ENCODE measurements at places on chromosomes 4 and X. TPM values are rescaled to one million over a fixed set of nuclear protein-coding genes. Genes with fewer than 3 reads are reported as not detected.
A peak's percentile ranks its signal among the peaks of the same experiment; 100 is the strongest.

DNA sequence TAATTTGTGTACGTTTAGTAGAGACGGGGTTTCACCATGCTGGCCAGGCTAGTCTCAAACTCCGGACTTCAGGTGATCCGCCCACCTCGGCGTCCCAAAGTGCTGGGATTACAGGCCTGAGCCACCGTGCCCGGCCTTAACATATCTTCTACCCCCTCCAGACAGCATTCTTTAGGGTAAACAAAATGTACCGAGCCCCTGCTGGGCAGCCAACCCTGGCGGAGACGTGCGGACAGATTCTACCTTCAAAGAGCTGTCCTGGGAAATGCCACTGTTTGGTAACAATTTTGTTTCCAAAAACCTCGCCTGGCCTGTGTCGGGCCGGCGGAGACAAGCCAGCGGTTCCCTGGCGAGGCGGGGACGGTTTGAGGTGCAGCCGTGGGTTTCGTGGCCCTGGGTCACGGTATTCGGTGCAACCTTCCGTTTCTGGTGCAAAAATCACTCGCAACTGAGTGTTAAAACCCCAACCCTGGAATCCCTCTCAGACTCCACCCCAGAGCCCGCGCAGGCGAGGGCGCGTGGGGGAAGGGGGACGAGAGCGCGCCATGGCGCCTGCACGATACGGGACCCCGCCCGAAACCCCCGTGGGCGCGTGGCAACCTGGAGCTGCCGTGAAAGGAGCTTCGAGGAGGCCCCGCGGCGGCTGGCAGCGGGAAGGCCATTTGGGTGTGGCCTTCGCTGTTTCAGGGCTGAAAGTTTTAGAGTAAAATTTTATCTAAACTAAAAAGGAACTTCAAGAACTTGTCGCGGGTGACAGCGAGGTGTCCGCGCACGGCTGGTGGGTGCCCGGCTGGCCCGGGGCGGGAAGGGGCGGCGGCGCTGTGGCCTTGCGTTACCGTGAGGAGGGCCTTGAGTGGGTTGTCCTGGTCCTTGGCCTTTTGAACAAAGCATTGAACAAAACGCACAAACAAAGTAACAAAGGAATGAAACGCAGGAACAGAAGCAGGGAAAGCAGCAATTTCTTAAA, 17.0 kb downstream of the MRFAP1 start:
- DNase-seq = no peak

GRCh38 chr4:52788806-52789205, 37.6 kb upstream of the ERVMER34-1 start:
- no peak for DNase-seq

DNA sequence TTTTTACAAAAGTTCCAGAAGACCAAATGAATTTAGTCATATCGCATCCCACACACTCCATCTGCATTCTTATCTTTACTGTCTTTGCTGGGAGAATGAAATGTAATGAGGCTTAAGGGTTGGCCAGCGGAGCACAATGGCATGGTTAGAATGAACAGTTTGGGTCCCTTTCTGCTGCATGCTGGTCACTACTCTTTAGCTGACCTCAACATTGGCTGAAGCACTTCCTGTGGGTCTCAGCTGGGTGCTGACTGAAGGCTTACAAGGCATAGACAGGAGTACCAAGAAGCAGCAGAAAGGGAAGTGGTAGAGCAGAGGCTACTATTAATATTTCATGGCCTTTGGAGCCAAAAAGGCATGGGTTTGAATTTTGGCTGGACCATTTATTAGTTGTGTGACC, 159.4 kb upstream of the GPC4 start:
- no peak for DNase-seq

DNA sequence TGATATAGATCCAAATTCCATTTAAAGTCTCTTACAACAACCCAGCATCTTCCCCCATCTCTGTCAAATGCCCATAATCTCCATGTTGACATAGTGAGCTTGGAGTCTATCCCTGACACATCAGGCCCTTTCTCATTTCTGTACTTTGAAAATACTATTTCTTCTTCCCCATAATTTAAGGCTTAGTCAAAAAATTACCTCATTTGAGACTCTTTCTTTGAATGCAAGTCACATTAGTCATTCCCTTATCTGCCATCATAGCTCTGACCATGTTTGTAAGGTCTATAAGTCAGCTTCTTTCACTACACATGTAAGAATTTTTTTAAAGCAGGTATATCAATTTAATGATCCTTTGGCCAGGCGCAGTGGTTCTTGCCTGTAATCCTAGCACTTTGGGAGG, 99.9 kb downstream of the DDX60 start:
- DNase-seq = no peak

- no peak for DNase-seq
Observed at GRCh38 chr4:1799387-1800375, 6.6 kb downstream of the FGFR3 start.

Gene CLCN4
- total RNA-seq = 0.35 TPM

GRCh38 chrX:155048977-155049619, 21.8 kb downstream of the CMC4 start:
- peak; percentile 40 for DNase-seq

Gene TBC1D25
- 15.1 TPM for total RNA-seq

- no peak for DNase-seq
Observed at GRCh38 chr4:4200624-4201023, 26.1 kb downstream of the OTOP1 start.

Gene F11
- not detected for total RNA-seq

DNA sequence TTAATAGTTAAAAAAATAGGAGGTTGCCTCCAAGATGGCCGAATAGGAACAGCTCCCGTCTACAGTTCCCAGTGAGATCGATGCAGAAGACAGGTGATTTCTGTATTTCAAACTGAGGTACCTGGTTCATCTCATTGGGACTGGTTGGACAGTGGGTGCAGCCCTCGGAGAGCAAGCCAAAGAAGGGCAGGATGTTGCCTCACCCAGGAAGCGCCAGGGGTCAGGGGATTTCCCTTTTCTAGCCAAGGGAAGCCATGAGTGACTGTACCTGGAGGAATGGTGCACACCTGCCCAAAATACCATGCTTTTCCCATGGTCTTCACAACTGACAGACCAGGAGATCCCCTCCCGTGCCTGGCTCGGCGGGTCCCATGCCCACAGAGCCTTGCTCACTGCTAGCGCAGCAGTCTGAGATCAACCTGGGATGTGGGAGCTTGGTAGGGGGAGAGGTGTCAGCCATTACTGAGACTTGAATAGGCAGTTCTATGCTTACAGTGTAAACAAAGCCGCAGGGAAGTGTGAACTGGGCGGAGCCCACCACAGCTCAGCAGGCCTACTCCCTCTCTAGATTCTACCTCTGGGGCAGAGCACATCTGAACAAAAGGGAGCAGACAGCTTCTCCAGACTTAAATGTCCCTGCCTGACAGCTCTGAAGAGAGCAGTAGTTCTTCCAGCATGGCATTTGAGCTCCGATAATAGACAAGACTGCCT, 47.5 kb downstream of the PPA2 start:
- DNase-seq = no peak

GRCh38 chr4:16659079-16659478, 239.4 kb downstream of the LDB2 start:
- DNase-seq = no peak

DNA sequence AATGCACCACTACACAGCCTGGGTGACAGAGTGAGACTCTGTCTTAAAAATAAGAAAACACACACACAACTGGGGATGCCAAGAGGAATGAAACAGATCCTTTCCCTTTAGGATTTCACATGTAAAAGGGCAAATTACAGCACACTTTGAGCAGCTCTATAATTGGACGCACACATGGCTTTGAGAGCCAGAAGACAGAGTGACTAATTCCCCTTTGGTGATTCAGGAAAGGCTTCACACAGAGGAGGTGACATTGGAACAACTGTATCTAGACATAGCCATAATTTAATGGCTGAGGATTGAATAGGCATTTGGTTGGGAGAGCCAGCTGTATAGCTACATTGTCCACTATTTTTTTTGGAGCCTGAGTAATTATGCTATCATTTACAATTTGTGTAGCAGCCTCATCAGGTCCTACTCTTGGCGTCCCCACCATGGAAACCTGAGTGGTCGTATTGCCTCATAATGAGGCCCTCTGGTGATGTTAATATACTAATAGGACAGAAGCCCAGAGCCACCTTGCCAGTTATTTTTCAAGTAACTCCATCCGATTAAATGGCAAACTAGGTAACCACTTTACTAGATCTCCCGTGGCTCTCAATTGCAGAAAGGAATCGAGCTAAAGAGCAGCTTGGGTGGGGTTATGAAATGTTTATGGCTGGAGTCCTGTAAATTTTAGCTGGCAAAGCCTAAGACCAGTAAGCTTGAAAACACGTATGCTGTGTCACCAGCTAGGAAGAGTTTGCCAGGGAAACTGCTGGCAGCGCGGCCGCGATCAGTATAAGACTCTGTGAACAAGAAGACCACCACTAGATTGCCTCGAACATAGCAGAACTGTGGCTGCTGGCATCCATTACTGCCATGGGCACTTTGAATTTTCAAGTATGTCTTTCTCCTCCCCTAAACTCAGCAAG, 8.5 kb upstream of the PPEF1 start:
- DNase-seq = no peak

DNA sequence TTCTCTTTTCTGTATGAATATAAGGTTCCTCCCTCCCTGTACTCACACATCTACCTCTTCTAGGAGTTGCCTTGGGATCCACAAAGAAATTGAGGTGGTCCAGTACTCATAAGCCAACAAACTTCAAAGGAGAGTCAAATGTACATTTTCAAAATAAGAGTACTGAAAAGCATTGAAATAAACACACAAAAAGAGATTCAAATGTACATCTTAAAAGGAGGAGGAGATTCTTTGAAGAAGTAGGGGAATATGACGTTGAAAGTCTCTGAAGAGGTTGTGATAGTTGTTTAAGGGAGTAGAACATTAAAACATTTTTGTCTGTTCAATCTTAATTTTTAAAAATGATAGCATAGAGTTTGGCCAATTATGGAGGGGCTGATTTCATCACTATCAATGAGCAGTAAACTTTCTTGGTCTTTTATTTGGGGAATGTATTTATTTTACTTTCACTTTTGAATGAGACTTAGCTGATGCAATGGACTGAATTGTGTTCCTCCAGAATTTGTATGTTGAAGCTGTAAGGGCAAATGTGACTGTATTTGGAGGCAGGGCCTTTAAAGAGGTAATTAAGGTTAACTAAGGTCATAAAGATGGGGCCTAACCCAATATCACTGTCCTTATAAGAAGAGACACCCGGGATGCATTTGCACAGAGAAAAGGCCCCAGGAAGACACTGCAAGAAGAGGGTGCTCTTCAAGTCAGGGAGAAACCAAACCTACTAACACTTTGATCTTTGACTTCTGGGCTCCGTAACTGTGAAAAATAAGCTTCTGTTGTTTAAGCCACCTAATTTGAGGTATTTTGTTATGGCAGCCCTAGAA, 226.3 kb upstream of the PGRMC2 start:
- DNase-seq = no peak

GRCh38 chrX:149458586-149458985, 46.5 kb downstream of the IDS start:
- no peak for DNase-seq

- no peak for DNase-seq
Observed at GRCh38 chr4:3462321-3462789, 751 bp upstream of the DOK7 start.

GRCh38 chr4:8939160-8939839, 67.7 kb upstream of the HMX1 start:
- no peak for DNase-seq

Gene SPACA5
- not detected for total RNA-seq

- DNase-seq = no peak
Observed at GRCh38 chrX:46681849-46682248, 77.1 kb downstream of the SLC9A7 start.

Gene DMD
- 0.29 TPM for total RNA-seq

DNA sequence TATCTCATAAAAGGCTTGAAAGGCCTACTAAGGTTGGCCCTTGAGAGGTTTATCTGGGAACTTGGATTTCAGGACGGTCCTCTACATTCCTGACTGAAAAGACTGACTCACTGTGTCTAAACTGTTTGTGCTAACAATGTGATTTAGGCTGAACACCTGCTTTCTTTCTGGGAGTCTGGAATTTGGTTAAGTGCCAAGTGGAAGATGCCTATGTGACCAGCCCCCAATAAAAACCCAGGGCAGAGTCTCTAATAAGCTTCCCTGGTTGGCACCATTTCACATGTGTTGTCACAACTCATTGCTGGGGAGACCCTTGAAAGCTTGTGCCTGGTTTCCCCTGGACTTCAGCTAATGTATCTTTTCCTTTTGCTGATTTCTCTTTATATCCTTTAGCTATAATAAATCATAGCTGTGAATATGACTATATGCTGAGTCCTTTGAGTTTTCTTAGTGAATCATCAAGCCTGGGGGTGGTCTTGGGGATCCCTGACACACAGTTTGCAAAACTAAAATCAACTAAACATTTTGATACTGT, 55.1 kb downstream of the GPR82 start:
- DNase-seq = no peak

Gene ATP2B3
- 0.05 TPM for total RNA-seq

Gene SPANXD
- total RNA-seq = not detected

Gene YIPF7
- not detected for total RNA-seq

- no peak for DNase-seq
Observed at GRCh38 chrX:110373310-110373709, 14.7 kb downstream of the RTL9 start.

DNA sequence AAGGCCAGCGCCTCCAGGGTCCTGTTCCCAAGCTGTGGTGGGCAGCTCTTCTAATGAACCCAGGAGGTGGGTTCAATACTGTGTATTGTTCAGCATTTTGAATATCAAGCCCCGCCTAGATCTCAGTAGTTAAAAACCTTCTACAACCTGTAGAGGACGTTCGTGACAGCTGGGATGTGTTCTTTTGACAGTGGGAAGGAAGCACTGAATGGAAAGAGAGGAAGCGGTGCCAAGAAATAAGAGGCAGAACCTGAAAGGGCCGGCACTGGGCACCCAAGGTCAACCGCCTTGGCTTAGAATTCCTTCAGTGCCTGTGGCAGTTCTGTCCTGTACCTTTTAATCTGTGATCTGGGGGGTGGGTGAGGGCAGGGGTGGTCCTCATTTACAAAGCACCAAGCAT, 73.1 kb downstream of the CC2D2A start:
- no peak for DNase-seq

Gene TAPT1
- total RNA-seq = 16.7 TPM

DNA sequence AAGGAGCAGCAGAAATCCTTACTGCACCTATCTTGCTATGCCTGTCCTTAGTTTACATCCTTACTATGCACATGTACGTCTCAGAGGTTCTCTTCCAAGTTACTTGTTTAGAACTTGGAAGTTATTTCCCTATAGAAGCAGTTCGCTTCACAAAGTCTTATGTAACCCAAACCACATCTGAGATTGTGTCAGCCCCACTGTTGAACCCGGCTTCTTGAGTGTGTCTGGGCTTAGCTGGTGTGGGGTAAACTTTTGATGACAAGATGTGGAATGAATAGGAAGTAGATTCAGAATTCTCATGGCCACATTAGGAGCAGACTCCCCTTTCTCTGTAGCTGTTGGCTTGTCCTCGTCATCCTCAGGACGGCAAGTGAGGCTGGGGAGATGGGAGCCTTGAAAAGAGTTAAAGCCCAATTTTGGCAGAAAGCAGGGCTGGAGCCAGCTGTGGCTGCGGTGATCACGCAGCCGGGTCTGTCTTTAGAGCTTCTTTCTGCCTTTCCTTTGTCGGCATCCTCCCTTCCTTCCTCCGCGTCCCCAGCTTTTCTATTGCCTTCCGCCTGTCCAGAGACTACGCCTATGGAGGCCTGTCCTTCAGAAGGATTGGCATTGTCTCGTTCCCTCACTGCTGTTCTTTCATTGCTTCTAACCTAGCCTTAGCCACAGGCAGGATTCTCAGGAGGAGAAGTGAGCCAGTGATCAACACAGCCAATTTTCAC, 23.0 kb upstream of the LIMCH1 start:
- DNase-seq = no peak

Gene CABS1
- not detected for total RNA-seq

GRCh38 chrX:38318196-38318595, 9.1 kb downstream of the RPGR start:
- no peak for DNase-seq

- DNase-seq = no peak
Observed at GRCh38 chr4:53161787-53162433, 204.0 kb downstream of the SCFD2 start.

Data from activated T-cell treated with anti-CD3 and anti-CD28 coated beads, Interleukin-2, amount 50 U/mL, for 4 hours (primary cell).